ENCODE measurements at places on chromosomes 2 and 18.

- no peak for DNase-seq
These were observed 98.5 kb downstream of the EVA1A start for GRCh38 chr2:75462206-75462605.

GRCh38 chr2:214156971-214157370 lies 253.9 kb upstream of the VWC2L start:
- DNase-seq = no peak

DNA sequence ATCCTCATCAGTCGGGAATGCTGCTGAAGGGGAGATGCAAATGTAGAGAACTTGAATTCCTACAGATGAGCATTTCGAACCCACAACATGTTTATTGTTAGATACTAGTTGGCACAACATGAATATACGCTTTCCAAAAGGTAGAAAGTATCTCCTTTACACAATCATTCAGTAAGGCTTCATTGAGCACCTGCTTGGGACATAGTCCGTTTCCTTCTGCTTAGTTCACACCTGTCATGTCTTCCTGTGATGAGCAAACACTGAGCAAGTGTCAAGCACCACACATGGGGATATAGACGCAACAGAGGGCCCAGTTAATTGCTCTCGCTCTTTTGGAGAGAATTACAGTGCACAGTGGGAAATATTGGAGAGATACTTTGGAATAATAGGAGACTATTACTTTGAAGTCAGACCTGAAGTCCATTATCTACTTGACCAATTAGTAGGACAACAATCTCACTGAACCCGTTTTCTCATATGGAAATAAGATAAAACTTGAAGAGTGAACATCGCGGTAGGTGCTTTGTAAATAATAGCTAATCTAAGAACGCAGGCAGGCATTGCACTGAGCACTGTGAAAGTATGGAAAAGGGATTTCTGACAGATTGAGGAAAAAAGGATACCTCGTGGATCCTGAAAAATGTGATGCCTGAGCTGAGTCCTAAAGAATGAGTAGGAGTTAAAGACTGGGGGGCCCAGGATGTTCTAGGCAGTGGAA lies 1.2 kb downstream of the CPSF3 start:
- no peak for DNase-seq

DNA sequence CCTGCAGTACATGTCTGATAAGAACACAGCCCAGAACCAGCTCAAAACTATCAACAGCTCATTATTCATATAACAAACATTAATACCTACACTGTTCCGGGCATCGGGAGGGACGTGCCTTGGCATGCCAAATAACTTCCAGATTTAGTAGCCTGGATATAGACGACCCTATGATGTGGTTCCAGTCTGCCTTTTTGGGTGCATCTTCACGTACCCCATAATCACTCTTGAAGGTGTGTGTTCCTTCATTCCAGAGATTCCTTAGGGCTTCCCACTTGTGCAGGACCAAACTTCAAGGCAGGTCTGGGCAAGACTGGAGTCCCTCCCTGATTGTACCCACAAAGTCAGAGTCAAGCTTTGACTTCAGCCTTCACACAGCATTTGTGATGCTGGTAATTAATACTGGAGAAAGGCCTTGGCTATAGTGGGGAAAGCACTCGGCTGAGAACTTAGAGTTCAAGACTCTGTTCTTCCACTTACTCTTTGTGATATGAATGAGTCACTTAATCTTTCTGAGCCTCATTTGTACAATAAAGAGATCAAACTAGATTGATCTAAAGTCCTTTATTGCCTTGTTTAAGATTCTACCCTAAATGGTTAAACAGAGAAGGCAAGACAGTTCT lies 27.7 kb upstream of the SPATS2L start:
- DNase-seq = no peak

DNA sequence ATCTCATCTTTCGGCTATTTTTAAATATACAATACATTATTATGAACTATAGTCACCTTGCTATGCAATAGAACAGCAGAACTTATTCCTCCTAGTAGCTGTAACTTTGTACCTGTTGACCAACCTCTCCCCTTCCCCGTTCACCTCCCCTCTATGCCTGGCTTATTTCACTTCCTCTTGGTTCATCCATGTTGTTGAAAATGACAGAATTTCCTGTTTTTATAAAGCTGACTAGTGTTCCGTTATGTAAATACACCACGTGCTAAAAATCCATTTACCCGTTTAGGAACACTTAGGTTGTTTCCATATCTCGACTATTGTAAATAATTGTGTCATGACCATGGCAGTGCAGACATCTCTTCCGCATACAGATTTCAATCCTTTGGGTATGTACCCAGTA lies 10.3 kb downstream of the ALPI start:
- no peak for DNase-seq

GRCh38 chr2:69544951-69545350 lies 98.6 kb downstream of the AAK1 start:
- no peak for DNase-seq

DNA sequence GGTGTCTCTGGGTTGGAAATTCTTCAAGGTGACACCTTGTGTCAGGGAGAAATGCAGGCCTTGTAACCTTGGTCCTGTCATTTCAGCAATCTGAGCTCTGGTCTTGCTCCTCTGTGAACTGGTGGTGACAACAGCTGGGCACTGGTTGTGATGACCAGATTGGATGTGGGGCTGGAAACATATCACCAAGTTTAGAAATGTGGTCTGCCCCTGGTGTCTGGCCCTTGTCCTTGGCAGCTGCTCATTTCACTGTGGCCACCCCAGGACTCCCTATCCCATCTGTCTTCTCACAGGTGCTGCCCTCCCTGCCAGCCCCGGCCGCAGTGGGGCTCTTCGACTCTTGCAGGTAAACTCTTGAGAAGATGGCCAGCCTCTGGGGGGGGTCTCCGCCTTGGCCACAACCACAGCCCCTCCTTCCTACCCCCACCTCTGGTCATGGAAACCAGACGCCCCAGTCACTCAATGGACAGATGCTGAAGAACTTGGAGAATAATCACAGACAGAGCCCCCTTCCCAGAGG lies 20.7 kb downstream of the SIX3 start:
- DNase-seq = no peak

DNA sequence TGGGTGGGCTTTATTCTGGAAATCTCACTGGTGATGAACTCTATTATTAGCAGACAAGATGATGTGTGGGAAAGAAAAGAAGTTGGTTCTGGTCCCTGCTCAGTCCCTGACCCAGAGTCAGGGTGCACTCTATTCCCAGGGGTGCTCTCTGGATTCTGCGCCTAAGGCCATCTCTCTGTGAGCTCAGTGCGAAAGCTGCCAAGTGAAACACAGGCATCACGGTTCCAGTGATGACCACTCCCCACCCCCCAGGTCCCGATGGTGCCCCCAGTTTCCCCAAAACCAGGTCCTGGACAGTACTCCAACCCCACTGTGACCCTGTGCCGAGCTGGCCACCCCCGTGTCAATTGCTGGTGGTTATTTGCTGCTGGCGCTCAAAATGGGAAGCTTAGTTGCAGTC lies 30.1 kb downstream of the RHOB start:
- DNase-seq = no peak

DNA sequence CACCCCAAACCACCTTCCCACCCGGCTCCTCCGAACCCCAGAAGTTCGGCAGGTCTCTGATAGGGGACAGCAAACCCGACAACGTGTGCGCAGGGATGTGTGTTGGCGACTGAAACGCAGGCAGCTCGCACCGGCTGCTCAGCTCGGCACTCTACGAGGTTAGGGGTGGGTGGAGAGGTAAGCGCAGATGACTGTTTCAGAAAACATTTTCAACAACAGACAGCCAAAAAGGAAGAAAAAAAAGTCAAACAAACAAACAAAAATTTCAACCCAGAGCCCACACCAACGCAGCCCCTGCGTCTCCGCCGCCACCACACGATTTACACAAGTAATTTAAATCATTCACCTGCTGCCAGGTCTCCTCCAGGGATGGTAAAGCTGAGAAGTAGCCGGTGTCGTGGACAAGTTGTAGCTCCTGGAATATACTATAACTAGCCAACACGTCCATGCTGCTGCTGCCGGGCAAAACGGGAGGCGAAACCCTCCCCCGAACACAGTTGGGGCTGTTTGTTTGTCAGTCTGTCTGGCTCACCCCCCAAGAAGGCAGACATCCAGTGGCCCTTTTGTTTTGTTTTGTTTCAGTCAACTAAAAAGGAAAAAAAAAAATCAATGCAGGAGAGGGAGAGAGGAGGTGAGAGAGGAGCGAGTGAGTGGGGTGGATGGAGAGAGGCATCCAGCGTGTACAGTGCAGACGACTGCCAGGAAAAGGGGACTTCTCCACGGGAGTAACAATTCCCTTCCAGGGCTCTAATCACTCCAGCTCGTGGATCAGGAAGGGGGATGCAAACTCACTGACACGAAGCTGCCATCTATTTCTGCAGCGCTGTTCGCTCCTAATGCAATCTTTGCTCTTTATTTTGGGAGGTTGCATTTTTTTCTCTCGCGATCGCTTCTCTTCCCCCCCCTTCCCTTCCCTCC lies at the start of gene KLF7:
TSS of gene KLF7 (minus strand) at position 828 of the 918 bp plus-strand sequence. CDS start at position 448, 380 bp downstream.
- peak; percentile 51 for DNase-seq

DNA sequence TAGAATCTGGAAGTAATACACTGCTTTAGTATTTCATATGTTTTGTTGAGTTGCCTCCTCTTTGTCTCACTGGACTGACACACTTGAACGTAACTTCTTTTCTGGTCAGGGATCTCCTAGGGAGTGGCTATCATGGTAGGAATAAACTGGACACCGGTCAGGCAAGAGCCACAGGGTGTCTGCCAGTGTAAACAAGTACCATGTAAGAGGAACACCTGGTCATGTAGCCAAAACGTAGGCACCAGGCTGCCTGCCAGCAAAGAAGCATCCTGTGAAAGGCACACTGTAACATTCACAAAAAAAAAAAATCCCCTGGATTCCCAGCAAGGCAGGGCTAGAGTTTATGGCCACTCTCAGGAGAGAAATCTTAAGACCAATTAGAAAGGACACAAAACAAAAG lies 372.8 kb upstream of the RND3 start:
- DNase-seq = no peak

DNA sequence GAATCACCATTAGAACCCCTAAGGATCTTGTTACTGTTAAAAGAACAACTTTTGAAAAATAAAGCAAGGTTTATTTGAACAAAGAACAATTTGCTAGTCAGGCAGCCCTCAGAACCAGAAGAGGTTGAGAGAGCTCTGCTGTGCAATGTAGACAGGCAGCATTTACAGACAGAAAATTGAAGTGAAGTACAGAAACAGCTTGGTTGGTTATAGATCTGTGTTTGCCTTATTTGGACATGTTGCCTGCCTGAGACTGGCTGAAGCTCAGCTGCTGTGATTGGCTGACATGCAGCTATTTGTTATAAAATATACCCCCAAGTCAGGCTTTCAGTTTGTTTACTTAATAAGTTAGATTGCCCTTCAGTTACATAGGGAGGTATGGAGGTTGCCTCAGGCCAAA lies 12.5 kb downstream of the MSTN start:
- no peak for DNase-seq

DNA sequence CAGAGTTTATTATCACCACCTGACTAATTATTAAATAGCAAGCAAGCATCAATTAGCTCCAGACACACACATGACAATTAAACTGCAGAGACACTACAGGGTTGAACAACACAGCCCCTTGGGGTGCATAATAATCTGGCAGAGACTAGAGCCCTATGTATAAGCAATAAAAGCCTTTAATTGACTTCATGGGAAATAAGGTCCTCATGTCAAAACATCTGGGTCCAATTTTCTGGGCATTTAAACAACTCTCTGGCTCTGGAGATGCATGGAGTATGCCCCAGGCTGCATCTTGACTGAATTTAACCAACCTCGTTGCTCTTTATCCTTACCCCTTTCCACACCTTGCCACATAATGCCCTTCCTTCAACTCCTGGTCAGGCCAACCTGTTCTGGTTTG lies 270.7 kb upstream of the THUMPD2 start:
- DNase-seq = no peak

GRCh38 chr2:240435457-240435947 lies at the start of gene GPC1:
GPC1 (plus strand) TSS chr2:240435663; CDS start chr2:240435919, 256 bp downstream.
- peak; percentile 90 for DNase-seq

DNA sequence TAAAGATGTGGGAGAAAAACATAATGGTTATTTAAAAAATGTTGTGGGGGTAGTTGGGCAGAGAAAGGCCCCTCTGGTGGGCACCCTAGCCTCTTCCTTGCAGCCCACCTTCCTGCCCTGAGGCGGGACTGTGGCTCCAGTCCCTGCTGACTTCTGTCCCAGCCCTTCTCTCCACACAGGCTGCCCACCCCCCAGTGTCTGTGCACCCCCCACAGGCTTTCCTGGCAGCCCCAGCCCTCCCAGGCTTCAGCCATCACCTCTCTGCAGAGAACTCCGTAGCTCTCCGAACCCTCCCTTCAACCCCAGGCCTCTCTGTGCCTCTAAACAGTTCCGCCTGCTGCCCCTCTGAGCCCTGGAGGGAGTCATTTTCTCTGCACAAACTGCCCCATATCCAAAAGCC lies 75.4 kb downstream of the DYSF start:
- no peak for DNase-seq

GRCh38 chr18:44900627-44901026 lies 219.9 kb downstream of the SETBP1 start:
- no peak for DNase-seq

- no peak for DNase-seq
These were observed 152.8 kb downstream of the CAPN13 start for GRCh38 chr2:30654404-30654803.

- DNase-seq = peak; percentile 43
These were observed 227.9 kb downstream of the GBX2 start for GRCh38 chr2:235940330-235940729.

DNA sequence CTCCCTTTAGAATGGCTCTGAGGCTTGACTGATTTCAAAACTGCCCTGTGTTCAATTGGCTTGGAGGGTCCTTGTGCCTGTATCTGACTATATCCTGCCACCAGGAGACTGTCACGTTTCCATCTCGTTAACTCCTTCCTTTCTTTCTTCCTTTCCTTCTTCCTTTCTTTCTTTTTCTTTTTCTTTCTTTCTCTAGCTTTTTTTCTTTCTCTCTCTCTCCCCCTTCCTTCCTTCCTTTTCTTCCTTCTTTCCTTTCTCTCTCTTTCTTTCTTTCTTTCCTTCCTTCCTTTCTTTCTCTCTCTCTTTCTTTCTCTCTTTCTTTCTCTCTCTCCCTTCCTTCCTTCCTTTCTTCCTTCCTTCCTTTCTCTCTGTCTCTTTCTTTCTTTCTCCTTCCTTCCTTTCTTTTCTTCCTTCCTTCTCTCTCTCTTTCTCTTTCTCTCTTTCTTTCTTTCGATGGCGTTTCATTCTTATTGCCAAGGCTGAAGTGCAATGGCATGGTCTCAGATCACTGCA lies 38.1 kb upstream of the EML6 start:
- DNase-seq = no peak

- no peak for DNase-seq
These were observed 208.2 kb upstream of the CNTNAP5 start for GRCh38 chr2:123816928-123817327.
